ENCODE measurements at places on chromosomes 7 and 10. TPM values are rescaled to one million over a fixed set of nuclear protein-coding genes. Genes with fewer than 3 reads are reported as not detected.

The NAT16 gene
- total RNA-seq, result not detected

The SFRP4 gene
- not detected for total RNA-seq

The LIPM gene
- not detected for total RNA-seq

The ARHGEF35 gene
- 3.4 TPM for total RNA-seq

The TWIST1 gene
- 5.6 TPM for total RNA-seq

GRCh38 chr10:80264081-80265056 is 25.1 kb downstream of the MAT1A start:
- no peak for DNase-seq

DNA sequence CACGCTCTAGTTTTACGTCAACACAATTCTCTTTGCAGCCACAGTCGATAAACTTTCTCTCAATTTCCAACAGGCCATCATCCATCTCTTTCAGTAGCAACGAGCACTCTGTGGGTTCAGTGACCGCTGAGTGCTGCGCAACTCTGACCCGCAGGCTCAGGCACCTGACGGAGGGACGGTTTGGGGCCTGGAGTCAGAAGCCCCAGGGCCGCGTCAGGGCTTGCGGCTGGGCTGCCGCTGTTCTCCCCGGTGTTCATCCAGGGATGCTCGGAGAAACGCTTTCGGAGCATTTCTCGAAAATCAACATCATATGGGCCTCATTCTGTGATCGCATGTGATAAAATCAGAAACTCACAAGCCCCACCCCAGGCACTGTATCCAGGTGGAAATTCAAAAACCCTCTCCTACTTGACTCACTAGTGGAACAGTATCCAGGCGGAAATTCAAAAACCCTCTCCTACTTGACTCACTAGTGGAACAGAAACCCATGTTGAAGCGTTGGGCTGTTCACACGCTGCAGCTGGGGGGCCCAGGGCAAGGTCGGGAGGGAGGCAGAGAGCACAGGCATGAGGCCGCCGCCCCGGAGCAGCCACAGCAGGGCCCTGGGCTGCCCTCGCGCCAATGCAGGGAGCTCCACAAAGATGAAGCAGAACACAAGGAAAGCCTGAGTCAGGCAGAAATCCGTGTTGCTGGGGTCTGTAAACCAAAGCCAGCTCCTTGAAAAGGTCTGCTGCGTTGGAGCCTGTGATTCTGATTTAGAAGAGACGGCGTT is 73.3 kb upstream of the NKX6-2 start:
- no peak for DNase-seq

- DNase-seq, result no peak
Measured at GRCh38 chr7:140982508-140982907, 32.2 kb downstream of the MRPS33 start.

DNA sequence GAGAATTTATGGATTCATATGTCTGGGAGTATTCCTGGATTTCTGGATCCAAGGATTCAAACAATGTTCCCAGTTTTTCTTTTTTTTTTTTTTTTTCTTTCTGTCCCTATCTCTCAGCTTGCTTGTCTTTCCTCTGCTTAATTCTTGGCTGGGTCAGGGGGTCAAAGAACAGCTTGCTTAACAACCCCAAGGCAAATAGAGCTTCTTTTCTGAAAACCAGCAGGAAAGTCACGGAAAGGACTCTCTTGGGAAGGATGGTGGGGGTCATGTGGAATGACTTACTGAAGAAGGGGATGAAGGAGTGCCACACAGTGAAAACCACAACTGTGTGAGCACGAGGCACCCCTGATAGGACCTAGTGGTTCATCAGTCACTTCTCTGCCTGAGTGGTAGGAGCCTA is 36.1 kb downstream of the GRK5 start:
- DNase-seq, result no peak

GRCh38 chr7:22549667-22550513 is 49.9 kb upstream of the STEAP1B start:
- DNase-seq, result no peak

GRCh38 chr10:77888356-77888703 is 38.2 kb downstream of the DLG5 start:
- no peak for DNase-seq

DNA sequence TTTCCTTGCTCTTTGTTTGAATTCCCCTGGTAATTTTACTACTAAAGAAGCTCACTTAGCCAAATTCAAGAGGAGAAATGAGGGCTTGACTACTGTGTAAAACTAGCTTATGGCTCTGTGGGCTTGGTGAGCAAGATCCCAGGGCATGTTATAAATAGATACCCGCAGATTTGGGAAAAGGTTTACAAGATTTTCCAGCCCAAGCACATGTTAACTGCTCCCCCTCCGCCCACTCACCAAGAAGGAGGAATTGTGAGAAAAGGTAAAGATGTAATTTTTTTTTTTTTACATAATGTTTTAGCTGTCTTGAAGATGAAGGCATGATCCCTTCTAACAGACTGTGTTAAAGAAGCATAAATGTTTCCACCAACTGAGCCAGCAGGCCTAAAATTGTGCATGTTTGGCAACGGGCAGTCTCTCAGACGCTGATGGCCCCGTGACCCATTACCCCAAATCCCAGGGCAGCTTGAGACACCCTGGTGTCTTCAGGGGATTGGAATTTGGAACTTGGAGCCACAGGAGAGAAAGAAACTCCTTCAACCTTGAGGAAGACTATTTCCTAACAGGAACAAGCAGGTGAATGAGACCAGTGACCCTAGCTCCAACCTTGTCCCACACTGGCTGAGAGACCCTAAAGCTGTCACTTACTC is 429.8 kb upstream of the CELF2 start:
- DNase-seq, result no peak

GRCh38 chr7:127417346-127417745 is 24.8 kb upstream of the ZNF800 start:
- DNase-seq, result no peak

- DNase-seq, result no peak
Measured at GRCh38 chr7:69645683-69646082, 47.4 kb downstream of the AUTS2 start.

DNA sequence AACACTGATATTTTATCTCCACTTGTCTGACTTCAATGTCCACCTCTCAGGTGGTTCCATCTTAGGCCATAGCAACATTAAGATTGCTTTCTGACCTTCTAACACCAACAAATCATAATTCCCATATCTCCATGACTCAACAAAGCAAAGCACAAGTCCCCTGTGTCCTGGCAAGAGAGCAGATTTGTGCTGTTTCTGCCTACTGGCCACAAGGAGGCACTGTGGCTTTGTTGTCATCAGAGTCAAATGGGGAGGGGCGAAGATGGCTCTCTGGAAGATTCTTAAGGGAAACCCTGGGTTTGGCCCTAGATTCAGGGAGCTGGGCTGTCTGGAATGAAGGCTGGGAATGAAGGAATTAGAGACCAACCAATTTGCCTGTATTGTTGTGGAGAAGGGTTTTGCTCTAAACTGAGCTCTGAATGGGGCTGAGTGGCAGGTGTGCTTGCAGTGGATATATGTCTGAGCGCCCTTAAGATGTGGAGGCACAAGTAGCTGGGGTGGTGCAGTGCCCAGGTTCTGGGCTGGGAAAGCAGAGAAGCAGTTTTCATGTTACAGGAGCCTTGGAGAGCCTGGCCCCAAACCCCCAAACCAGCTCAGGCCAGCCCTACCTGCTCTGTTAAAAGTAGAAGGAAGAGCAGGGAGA is 154.8 kb upstream of the PRSS58 start:
- DNase-seq, result peak; percentile 13

DNA sequence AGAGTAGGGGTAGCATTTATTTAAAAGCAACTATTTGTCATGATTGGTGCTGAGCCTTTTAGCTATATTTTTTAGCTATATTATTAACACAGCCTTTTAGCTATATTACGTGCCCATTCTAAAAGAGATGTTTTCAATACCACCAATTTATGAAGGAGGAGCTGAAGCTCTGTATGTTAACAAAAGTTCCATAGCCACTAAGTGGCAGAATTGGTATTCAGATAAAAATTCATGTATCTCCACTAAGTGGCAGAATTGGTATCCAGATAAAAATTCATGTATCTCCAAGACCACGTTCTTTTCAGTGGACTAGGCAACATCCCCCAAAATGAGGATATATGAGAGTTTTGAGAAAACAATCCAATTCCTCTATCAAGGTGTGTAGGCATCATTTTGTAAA is 268.6 kb downstream of the HGF start:
- DNase-seq, result no peak

DNA sequence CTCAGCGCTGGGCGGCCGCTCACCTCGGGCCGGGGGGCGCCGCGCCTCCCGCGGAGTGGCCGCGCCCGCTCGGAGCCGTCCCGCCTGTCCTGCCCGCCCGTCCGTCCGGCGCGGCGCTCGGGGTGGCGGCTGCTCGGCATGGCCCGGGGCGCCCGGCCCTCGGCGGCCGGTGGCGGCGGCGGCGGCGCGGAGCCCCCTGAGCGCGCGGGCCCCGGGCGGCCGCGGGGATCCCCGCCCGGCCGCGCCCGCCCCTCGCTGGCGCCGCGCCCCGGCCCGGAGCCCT is 338 bp downstream of the SDK1 start:
- no peak for DNase-seq

DNA sequence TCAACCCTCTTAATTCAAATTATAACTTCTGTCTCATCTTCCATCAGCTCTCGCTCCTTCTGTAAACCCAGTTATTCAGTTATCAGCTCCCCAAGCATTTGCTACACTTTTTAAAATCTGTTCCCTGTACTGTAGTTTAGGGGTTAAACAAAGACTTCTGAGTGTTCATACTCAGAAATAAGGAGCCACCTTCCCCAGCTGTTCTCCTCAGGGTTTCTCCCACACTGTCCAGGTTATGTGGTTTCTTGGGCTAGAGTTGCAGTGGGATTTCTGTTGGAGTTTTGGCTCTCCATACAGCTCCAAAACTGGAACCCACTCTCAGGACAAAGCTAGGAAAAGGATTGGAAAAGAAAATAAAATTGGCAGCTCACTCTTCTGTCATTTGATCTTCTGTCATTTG is 20.8 kb downstream of the NHLRC2 start:
- DNase-seq, result no peak

Data from activated T-helper 1 cell treated with anti-CD3 and anti-CD28 coated beads, Interleukin-12 subunit alpha, Interleukin-12 subunit beta, Interleukin-2, Interleukin-4 antibody, amounts not matched to agents 30 ng/mL and 10 ng/mL and 1 ng/mL, durations not matched to agents 14 hours and 24 hours and 36 hours (primary cell).